ENCODE measurements at places on chromosomes 4 and X.

- no peak for DNase-seq
Measured at GRCh38 chr4:15888515-15888914, 50.0 kb downstream of the FGFBP1 start.

- no peak for DNase-seq
Measured at GRCh38 chr4:106194801-106195200, 121.2 kb downstream of the TBCK start.

GRCh38 chr4:138522366-138522765 lies 280.2 kb upstream of the SLC7A11 start:
- DNase-seq = no peak

DNA sequence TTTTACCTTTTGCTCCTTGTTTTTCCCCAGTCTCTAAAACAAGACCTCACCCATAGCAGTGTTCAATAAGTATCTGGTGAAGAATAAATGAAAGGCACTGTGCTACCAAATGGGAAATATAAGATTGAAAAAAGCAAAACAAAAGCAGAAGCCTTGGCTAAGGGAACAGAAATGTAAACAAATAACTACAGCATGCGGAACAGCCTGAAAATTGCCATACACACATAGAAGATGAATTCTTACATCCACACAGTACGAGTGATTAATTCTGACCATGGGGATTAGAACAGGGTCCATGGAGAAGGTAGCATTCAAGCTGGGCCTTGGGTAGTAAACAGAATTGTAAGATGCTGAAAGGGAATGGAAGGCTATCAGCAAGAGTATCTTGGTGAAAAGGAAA lies 40.5 kb downstream of the TMEM150C start:
- no peak for DNase-seq

- DNase-seq = no peak
Measured at GRCh38 chr4:87717276-87718031, 67.4 kb downstream of the DMP1 start.

DNA sequence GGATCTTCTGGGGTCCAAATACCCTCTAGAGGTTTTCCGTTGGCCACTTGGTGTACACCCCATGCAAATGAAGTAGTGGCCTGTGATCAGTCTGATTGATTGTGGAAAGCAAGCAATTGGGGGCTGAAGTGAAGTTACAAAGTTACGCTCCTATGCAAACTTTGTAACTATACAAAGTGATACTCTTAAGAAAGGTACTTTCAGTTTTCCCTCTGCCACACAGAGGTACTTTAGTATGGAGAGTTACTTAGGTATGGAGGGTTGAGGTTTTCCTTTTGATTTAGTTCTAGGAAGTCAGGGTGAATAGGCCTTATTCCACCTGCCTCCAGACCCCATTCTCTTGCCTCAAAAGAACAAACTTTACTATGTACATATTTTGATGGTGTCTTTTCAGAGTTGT lies 28.7 kb downstream of the STAG2 start:
- DNase-seq = no peak

DNA sequence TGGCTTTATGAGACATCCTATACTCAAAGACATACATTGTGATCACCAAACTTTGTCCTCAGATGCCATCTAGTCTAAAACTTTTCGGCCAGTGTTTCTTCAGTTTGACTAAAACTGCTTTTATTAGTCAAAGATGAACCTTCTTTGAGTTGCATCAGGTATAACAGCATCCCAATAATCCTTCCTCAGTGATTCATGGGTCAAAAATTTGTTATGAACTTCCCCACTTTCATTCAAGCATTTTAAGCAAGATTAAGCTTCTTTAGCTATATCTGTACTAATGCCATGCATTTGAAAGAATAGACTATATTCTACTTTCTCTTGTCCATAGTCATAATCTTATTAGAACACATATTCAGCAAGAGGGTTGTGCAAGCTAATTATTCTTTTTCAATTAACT lies 1070.4 kb upstream of the ADGRL3 start:
- DNase-seq = no peak

DNA sequence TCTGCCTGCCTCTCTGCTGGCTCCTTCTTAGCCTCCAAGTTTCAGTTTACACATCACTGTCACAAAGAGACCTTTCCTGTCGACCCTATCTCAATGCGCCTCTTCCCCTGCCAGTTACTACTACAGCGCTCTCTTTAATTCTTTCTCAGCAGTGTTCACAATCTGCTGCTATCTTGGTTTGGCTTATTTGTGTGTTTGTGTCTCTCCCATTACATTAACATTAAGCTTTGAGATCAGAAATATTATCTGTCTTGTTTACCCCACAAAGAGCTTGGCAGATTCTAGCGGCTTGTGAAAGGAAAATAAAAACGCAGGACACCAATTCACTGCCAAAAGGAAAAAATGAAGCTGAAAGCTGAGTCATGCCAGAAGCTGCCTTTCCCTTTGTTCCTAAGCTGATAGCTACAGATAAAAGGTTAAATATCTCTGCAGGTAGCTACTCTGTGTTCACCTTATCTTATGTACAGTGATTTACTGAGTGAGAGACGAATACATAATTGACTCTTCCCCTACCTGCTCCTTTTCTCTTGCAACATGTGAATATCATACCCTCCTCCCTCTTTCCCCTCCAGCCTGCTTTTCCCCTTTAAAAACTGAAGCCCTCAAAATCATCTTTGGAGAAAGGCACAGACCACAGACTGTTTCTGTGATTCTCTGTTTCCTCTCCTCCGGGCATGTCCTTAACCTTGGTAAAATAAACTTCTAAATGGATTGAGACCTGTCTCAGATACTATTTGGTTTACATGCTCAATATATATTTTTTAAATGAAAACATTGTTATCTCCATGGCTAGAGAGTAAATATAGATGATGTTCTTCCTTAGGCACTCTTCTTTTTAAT lies 19.3 kb upstream of the SLC9A7 start:
- no peak for DNase-seq

DNA sequence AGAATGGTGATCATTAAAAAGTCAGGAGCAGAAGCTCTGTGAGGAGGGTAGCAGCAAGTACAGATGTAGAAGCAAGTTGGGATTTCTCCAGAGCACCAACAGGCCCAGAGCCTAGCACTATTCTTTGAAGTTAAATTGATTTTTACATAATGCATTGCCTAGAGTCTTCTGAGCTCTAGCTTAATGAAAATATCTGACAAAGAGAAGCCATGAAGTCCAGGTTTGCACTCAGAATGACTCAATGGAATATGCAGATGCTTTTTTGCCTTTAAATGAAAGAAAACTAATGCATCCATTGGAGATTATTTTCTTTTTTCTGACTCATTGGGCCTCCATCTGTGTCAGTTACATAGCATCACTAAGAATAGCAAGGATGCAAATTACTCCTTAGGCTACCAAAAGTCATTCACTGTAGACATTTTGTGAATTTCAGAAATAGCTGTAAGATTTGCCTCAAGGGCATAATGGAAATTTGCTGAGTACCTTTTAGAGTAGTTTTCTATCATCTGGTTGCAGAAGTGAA lies 91.0 kb downstream of the EDA2R start:
- no peak for DNase-seq

DNA sequence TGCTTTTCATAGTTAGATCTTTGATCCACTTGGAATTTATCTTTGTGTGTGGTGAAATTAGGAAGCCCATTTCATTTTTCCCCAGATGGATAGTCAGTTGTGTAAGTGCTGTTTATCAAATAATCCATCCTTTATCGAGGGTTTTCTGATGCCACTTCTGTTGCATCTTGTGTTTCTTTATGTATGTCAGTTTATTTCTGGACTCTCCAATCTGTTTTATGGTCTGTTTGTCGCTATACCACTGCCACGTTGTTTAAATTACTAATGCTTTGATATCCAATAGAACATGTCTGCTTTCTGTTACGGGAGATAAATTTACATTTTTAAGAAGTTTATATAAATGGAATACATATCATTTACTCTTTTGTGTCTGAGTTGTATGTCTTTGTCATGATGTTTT lies 21.0 kb downstream of the CD38 start:
- DNase-seq = no peak
